Thoracic aorta (tissue), 2 donors: ENCODE measurements at places on chromosomes 16 and 17. TPM values are rescaled to one million over a fixed set of nuclear protein-coding genes. Genes with fewer than 3 reads are reported as not detected.

GRCh38 chr16:13864689-13865088 lies 55.3 kb upstream of the ERCC4 start:
- no peak overlapping the region for H3K27ac ChIP-seq
- H3K27me3 ChIP-seq = no peaks in the 10 kb centered on the region
- no peak overlapping the region for H3K4me3 ChIP-seq

GRCh38 chr17:43418441-43419374 lies 19.9 kb downstream of the ARL4D start:
- H3K4me3 ChIP-seq = no peak overlapping the region
- no peak for DNase-seq
- peaks cover 17% of the 10 kb centered on the region for H3K4me1 ChIP-seq
- no peaks in the 10 kb centered on the region for H3K36me3 ChIP-seq

DNA sequence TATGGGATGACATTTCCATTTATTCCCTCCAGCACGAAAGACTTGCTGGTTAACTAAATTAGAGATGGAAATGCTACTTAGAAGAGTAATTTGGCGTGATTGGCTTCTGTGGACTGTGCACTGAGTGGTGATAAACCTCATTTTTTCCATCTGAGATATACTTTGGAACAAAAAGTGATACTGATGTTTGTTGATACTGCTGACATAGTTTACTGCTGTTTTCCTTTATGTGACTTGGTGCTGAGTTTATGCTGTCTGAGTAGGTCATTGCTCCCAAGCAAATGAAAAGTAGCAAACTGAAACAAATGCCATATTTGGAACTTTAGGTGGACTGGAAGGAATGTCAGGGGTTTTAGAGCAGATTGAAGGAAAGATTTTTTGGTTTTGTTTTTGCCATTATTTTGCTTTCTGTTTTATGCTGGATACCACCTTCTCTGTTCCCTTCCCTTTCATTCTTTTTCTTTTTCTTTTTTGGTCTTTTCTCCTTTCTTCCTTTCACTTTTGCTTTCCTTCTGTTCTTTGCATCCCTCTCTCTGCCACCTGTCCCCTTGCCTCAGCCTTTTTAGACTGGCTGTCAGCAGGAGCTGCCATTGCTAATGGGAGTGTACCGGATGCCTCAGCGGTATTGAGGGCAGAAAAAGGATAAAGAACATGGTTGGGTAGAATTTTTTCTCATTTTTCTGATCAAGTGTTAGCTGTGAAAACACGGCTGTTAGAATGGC lies 41.8 kb downstream of the NUP93 start:
- H3K36me3 ChIP-seq = no peaks in the 10 kb centered on the region
- peak overlapping the region; percentile 49 for H3K4me3 ChIP-seq
- DNase-seq = no peak
- H3K27ac ChIP-seq = peak overlapping the region; percentile 3

DNA sequence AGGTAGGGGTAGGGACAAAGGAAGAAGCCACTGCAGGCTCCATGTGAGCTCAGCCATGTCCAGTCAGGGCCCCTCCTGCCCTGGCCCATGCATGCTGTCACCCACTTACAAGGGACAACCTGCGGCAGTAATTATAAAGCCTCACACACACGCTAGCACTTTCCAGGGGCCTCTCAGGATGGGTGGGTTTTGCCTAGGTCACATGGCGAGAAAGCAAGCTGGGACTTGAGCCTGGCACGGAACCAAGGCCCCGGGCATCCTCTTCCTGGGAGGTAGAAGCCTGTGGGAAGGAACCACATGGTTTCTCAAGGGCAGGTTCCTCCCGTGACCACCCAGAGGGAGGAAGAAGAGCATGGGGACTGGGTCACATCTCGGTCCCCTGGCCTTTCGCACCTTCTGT lies 7.0 kb downstream of the ZNF319 start:
- no peak overlapping the region for H3K27ac ChIP-seq
- no peaks in the 10 kb centered on the region for H3K27me3 ChIP-seq
- peaks cover 22% of the 10 kb centered on the region for H3K36me3 ChIP-seq
- no peak overlapping the region for H3K4me3 ChIP-seq
- H3K4me1 ChIP-seq = no peaks in the 10 kb centered on the region
- no peak for DNase-seq

GRCh38 chr16:48603647-48604376 lies 6.2 kb downstream of the N4BP1 start:
- H3K4me1 ChIP-seq = peaks cover 63% of the 10 kb centered on the region
- H3K4me3 ChIP-seq = no peak overlapping the region
- H3K27ac ChIP-seq = no peak overlapping the region
- no peaks in the 10 kb centered on the region for H3K36me3 ChIP-seq
- DNase-seq = no peak

DNA sequence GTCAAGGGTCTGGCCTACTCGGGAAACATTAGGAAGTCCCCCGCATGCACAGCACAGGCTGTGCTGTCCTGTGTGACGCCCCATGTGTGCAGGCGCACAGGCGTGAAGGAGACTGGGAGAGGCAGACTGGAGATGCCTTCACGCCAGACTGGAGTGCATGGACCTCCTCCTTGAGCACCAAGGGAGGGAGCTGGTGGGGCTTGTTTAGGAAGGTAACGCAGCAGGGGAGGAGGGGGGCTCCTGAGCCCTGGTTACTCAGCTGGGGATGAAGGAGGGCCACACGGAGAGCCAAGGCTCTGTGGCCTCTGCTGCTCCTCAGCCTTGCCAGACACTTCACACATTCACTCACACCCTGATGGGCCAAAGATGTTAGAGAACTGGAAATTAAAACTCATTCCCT lies 7.7 kb downstream of the HSDL1 start:
- H3K27me3 ChIP-seq = no peaks in the 10 kb centered on the region
- no peak for DNase-seq
- H3K4me3 ChIP-seq = no peak overlapping the region
- H3K36me3 ChIP-seq = no peaks in the 10 kb centered on the region
- no peaks in the 10 kb centered on the region for H3K4me1 ChIP-seq

DNA sequence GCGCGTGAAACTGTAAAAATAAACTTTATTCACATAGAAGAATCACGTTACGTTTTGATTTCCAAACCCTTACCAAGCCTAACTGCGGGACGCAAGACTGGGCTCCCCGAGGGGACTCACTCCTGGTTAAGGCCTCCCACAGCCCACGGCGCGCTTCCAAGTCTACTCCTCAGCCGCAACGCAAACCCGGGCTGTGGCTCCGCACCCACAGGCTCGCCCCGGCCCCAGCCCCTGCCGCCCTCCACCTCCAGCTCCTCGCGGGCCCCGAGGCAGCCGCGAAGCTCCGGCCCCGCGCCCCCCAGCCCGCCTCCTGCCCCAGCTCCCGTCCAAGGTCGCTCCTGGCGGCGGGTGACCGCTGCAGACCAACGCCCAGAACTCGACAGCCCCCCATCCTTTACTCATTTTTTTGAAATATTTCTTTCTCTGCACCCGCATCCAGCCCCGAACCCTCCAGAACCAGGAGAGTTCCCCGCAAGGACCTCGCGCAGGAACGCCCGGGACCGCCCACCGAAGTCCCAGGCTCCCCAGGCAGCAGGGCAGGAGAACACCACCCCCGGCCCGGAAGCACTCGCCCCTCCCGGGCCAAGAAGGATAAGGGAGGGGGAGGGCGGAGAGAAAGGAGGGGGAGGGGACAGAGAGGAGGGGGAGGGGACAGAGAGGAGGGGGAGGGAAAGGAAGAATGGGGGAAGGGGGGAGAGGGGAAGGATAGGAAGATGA lies 912 bp downstream of the USP22 start:
- peak overlapping the region; percentile 100 for H3K27ac ChIP-seq
- peak; percentile 52 for DNase-seq
- peak overlapping the region; percentile 100 for H3K4me3 ChIP-seq
- peaks cover 47% of the 10 kb centered on the region for H3K4me1 ChIP-seq
- H3K27me3 ChIP-seq = no peaks in the 10 kb centered on the region

- no peak for DNase-seq
- no peaks in the 10 kb centered on the region for H3K4me1 ChIP-seq
- no peak overlapping the region for H3K4me3 ChIP-seq
- no peaks in the 10 kb centered on the region for H3K36me3 ChIP-seq
- H3K27ac ChIP-seq = no peak overlapping the region
Observed at GRCh38 chr17:50800196-50800700, 32.9 kb upstream of the ANKRD40CL start.

TSNAXIP1 gene
- 4.1 TPM for total RNA-seq
